M059J (cell line): ENCODE measurements at places on chromosomes 6 and 20. TPM values are rescaled to one million over a fixed set of nuclear protein-coding genes. Genes with fewer than 3 reads are reported as not detected.

The PM20D2 gene
- total RNA-seq, result 6.1 and 12.4 TPM in 2 replicates

The APCDD1L gene
- 14.2 and 24.2 TPM in 2 replicates for total RNA-seq

DNA sequence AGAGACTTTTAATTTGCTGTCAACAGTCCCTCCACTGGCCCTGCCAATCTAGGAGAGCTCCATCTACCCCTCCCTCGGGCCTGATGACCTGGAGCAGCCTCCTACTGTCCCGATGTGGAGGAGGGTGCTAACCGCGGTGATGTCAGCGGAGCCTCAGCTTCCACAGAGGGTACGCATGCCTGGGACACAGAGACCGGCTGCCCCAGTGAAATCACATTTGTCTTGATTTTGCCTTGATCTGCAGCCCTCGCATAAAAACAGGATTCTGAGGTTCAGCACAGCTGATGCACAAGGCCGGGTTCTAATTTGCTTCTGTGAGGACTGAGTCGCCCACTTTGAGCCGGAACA lies 77.6 kb downstream of the STK35 start:
- peak; percentile 26 for DNase-seq

The KIF16B gene
- 7.2 and 16.5 TPM in 2 replicates for total RNA-seq

DNA sequence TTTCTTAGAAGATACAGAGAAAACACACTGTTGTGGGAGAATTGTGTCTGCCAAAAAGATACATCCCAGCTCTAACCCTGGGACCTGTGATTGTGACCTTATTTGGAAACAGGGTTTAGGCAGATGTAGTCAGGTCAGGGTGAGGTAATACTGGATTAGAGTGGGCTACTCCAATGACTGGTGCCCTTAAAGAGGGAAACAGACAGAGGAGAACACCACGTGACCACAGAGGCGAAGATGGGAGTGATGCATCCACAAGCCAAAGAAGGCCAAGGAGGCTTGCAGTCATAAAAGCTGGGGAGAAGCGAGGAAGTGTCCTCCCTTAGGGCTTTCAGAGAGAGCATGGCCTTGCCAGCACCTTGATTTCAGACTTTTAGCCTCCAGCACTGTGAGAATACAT lies 35.6 kb downstream of the SLC52A3 start:
- DNase-seq, result no peak

The PMEPA1 gene
- total RNA-seq, result 7.5 and 14.6 TPM in 2 replicates

- DNase-seq, result peak; percentile 69
Observed at GRCh38 chr20:32674362-32674789, 635 bp upstream of the C20orf203 start.

The CLPSL2 gene
- total RNA-seq, result not detected in 2 replicates

DNA sequence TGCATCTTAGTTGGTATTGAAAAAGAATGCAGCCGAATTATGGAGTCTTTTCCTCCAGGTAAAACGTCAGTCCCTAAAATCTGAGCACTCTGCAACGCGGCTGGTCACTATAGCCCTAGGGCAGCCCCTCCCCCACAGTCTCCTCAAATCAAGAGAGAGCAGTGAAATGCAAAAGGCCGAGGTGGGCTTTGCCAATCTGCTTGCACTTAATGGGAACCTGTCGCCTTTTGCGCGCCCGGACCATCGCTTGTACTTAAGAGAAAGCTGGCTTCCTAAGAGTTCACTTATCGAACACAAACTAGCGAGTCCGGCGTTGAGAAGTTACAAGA lies 447 bp downstream of the MCM3 start:
- DNase-seq, result peak; percentile 63

- no peak for DNase-seq
Observed at GRCh38 chr6:109311471-109311870, 70.8 kb downstream of the CD164 start.

DNA sequence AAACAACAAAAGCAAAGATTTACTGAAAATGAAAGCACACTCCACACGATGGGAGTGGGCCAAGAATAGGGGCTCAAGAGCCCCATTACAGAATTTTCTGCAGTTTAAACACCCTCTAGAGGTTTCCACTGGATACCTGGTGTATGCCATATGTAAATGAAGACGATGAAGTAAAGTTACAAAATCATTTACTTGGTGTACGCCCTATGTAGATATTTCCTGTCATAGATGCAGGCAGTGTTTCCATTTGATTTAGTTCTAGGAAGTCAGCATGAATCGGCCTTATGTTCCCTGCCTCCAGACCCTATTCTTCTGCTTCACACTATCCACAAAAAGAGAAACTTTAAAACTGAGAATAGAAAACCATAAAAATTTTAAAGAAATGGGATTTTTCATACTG lies 404.4 kb upstream of the GJE1 start:
- DNase-seq, result no peak

GRCh38 chr20:17622086-17622850 lies 52.4 kb downstream of the DSTN start:
- DNase-seq, result no peak

DNA sequence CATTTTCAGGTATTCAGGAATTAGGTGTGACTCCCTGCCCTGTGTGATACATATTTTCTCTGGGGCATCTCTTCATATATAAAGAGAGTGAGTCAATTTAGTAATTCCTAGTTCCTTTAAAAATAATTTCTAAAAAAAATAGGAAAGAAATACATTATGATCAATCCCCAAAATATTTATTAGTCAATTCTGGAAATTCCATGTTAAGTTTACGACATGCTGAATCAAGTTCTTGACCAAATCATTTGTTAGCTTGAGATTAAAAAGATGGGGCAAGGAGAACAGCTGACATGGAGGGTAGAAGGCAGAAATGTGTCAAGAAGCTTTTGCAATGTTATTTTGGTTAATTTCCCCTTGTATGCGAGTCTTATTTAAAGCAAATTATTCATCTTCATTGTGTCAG lies 22.7 kb upstream of the PRDM1 start:
- DNase-seq, result no peak

The MMP24 gene
- 1.7 and 4.4 TPM in 2 replicates for total RNA-seq

The MATN4 gene
- not detected in 2 replicates for total RNA-seq

The LAMA5 gene
- total RNA-seq, result 5.6 and 29.7 TPM in 2 replicates

GRCh38 chr6:137878486-137879285 lies 11.6 kb downstream of the TNFAIP3 start:
- no peak for DNase-seq

The SIGLEC1 gene
- total RNA-seq, result not detected in 2 replicates

DNA sequence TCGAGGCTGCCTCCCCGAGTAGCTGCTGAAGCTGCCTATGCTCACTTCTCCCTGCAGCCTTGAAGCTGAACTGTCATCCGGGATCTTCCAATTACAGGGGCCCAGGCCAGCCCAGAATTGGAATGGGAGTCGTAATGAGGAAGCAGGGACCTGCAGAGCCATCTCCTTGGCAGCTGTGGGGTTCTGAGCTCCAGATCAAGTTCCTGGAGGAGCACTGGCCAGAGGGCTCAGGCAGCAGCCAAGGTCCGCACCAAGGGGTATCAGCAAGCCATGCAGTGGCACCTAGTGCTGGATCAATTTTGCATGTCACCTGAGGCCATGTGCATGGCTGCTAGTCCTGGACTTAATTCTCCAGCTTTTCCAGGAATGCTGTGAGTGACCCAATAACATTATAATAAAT lies 163.2 kb upstream of the TSHZ2 start:
- DNase-seq, result no peak

DNA sequence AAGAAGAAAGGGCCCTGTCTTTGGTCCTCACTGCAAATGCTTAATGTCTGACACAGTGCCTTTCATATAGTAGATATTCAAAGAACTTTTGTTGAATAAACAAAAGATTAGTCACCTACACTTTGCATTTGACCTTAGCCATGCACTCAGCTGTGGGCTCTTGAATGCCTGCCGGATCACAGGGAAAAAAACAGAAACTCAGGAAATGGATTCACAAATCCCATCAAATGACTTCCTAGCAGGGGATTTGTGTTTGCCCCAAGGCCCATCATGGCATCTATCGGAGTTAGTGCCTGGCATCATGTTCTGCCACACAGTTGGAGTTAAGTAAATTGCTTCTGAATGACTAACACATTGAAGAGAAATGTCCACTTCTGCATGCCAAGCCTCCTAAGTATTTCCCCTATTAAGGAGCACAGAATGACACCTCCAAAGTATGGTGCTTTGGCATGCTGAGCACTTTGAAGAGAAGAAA lies 72.3 kb upstream of the DST start:
- peak; percentile 100 for DNase-seq

DNA sequence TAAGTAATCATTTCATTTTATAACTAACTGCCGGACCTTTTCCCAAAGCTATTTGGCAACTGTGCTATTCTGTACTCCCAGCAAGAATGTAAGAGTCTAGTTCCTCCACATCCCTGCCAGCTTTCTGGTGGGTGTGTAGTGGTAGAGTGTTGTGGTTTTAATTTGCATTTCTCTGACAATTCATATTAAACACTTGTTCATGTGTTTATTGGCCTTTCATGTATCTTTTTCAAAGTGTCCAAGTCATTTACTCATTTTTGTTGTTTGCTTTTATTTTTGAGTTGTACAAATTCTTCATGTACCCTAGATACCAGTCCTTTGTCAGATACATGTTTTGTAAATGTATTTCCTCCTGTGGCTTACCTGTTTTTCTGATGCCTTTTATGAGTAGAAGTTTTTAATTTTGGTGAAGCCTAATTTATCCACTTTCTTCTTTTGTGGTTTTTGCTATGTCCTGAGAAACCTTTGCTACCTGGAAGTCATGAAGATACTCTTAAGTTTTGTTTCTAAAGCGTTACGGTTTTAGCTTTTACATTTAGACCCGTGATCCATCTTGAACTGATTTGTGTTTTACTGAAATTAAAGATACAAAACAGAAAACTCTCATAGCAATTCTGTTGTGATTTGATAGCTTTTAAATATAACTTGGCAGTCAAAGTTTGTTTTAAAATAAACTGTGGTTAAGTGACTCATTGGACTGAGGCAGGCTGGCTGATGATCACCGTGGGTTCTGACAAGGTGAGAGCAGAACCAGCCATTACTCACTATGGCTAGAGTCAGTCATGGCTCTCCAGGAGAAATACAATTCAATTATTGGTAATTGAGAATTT lies 8.0 kb downstream of the MYLIP start:
- DNase-seq, result peak; percentile 95

DNA sequence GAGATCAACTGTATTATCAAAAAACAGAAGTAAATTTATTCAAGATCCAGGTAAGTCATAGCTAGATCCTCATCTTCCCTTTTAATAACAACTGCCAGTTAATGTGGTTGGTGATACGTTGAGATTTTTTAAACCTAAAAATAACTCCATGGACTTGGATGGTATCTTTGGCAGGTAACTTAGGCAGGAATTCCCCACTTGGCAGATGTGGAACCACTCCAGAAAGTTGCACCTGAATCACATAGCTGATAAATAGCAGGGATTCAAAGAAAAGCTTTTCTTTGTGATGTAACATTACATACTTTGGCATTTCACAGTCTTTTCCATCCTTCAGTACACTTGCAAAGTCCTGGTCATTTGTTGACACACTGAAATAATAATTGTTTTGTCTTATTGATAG lies 62.6 kb downstream of the PRPH2 start:
- DNase-seq, result no peak

The CENPQ gene
- total RNA-seq, result 32.4 and 34.8 TPM in 2 replicates

DNA sequence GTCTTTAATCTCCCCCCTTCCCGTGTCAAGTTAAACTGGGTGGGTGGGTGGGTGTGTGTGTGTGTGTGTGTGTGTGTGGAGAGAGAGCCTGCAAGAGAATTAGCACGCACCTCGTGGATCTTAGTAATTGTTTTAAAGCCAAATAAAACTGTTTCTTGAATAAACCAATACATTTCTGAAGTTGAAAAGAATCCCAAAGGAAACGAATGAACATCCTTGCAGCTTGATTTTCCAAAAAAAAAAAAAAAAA lies 381 bp upstream of the BICRAL start:
- DNase-seq, result no peak

- peak; percentile 99 for DNase-seq
Observed at GRCh38 chr20:35617397-35618262, 2.0 kb downstream of the SPAG4 start.

GRCh38 chr6:37354526-37355384 lies 972 bp downstream of the RNF8 start:
- DNase-seq, result peak; percentile 52

DNA sequence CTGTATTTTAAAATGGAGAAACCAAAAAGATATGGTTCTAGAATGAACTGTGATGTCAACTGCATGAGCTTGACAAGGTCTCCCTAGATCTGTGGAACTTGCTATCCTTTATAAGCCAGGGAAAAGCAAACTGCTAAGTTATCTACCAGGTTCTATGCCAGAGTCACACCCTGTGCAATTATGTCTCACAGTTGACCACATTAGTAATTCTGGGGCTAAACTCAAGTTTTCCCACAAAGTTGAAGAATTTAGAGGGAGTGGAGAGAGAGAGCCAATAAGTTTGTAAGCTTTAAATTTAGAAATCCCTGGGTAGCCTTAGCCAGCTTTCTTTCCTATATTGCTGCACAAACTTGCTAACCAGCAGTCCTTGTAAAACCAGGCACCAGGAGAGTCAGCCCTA lies 407.0 kb upstream of the SASH1 start:
- no peak for DNase-seq

The NHSL1 gene
- 6.2 and 10.1 TPM in 2 replicates for total RNA-seq

The C20orf144 gene
- 0.12 TPM in 1 of 2 replicates, not detected in the other for total RNA-seq

The FNDC1 gene
- total RNA-seq, result not detected in 2 replicates

The TRPC4AP gene
- total RNA-seq, result 90.6 and 94.4 TPM in 2 replicates

The TMEM244 gene
- total RNA-seq, result not detected in 2 replicates
